Cortex of kidney (tissue), 1 donor: ENCODE measurements at places on chromosomes 12 and 14.

DNA sequence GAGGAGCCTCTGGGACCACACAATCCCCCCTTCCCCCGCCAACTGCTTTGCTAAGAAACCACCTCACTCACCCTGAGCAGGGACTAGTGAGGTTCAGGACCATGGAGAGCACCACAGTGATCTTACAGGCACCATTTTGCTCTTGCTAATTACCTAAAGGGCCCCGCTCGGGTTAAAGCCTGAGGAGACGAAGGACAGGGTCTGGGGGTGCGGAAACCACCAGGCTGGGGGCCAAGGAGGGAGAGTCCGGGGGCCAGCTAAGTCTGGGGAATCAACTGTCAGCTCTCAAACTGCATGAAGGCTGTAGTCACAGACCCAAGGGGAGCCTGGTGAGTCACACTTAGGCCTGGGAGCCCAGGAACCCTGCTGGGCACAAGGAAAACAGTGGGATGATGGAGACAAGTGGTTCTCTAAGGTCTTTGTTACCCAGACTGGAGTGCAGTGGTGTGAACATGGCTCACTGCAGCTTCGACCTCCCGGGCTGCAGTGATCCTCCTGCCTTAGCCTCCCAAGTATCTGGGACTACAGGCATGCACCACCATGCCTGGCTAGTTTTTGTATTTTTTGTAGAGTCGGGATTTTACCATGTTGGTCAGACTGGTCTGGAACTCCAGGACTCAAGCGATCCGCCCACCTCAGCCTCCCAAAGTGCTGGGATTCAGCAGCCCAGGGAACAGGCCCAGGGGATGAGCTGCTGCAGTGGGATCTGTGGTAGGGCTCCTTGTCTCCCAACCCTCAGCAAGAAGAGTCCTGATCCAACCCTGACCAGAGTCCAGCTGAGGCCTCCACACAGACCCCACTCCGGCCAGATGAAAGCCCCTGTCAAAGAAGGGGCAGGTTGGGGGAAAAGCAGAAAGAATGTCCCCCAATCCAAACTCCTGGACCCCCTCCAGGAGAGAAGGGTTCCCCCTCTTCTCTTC, 98.8 kb downstream of the CALM1 start:
- no peak for DNase-seq

DNA sequence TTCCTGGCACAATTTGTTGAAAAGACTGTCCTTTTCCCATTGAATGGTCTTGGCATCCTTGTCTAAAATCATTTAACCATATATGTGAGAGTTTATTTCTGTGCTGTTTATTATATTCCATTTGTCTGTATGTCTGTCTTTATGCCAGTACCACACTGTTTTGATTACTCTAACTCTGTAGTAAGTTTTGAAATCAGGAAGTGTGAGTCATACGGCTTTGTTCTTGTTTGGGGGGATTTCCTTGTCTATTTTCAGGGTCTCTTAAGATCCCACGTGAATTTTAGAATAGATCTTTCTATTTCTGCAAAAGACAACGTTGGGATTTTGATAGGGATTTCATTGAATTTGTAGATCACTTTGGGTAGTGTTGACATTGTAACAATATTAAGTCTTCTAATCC, 88.5 kb downstream of the MYRFL start:
- no peak for DNase-seq

- DNase-seq, result no peak
These were observed 358.6 kb upstream of the FOXG1 start for GRCh38 chr14:28407996-28408395.

DNA sequence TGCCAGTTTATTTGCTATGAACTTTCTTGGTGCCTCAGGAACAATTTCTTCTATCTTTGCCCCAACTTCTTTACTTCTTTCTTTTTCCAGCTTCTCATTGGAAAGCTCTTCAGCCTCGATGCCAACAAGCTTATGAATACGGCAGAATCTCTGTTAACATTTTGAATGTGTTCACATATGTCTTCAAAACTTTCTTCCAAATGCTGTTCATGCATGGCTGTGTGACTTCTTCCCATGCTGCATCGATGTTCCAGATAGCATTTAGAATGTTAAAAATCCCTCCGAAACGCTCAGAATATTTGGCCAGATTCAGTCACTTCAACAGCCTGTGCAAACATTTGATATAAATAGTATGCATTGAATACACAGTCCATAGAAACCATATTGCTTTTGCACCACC, 247.8 kb upstream of the ARID2 start:
- DNase-seq, result no peak

GRCh38 chr14:68808696-68809480, 16.0 kb upstream of the ZFP36L1 start:
- no peak for DNase-seq

DNA sequence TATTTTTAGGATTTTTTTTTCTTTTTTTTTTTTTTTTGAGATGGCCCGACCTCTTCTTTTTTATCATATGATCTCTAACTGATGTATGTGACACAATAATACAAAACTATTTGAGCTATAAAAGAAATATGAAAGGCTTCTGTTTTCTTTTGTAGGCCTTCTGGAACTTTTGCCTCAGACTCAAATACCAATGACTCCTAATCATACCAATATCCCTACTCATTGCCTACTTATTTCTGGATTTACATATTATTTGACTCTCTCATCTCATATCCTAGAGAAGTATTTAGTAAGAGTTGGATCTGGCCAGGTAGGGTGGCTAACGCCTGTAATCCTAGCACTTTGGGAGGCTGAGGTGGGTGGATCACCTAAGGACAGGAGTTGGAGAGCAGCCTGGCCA, 12.7 kb upstream of the WDR89 start:
- DNase-seq, result no peak

DNA sequence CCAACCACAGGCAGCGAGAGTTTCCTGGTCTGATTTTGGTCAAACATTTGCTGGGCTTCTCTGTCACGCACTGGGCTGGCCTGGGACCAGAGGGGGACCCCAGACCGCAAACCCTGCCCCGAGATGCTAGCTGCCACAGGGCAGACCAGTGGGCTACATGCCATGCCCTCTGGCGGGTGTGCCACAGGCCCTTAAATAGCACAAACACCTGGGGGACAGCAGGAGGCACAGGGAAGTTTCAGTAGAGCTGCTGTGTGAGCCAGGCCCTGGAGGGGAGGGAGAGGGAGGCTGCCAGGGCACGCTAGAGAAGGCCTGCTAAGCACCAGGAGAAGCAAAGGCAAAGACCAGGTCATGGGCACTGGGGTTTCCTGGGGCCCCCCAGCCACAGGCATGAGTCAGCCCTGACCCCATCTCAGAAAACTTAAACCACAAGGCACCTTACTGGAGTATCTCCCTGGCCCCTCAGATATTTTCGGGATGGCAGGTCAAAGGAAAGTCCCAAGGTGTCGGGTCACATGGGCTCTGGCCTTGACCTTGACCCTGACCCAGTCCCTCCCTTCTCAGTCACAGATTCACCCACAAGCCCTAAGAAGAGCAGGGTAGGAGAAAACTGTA, 29.2 kb downstream of the ITPK1 start:
- DNase-seq, result no peak

- DNase-seq, result no peak
These were observed 147.6 kb downstream of the CHST11 start for GRCh38 chr12:104604070-104604994.

GRCh38 chr12:126617312-126617711, 1552.1 kb downstream of the AACS start:
- DNase-seq, result no peak

GRCh38 chr14:75547552-75548250, 25.4 kb downstream of the BATF start:
- DNase-seq, result no peak

GRCh38 chr12:105204916-105205315, 31.1 kb downstream of the APPL2 start:
- no peak for DNase-seq

GRCh38 chr14:82642425-82642824, 1108.8 kb upstream of the SEL1L start:
- DNase-seq, result no peak

GRCh38 chr14:64952598-64953309, 10.2 kb upstream of the GPX2 start:
- DNase-seq, result no peak

DNA sequence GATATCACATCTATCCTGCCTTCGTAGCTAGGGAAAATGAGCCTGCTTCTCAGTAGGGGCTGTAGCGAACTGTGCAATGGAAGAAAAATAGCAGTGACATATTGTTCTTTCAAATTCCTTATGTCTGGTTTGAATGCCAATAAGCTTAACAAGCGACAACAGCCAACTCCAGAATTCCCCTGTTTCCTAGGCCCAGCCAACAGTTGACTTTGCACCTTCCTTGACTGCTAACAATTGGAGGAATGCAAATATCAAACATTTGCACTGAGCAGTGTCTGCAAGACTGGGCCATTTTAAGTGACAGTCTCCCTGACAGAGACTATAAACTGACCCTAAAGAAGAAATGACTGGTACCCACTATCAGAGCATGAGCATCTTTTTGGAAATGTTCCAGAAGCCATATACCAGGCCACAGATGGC, 12.0 kb upstream of the SERPINA1 start:
- no peak for DNase-seq

- no peak for DNase-seq
These were observed 645.2 kb downstream of the VRK1 start for GRCh38 chr14:97442363-97442762.

- no peak for DNase-seq
These were observed 532.0 kb downstream of the TMEM121 start for GRCh38 chr14:106058342-106058741.

DNA sequence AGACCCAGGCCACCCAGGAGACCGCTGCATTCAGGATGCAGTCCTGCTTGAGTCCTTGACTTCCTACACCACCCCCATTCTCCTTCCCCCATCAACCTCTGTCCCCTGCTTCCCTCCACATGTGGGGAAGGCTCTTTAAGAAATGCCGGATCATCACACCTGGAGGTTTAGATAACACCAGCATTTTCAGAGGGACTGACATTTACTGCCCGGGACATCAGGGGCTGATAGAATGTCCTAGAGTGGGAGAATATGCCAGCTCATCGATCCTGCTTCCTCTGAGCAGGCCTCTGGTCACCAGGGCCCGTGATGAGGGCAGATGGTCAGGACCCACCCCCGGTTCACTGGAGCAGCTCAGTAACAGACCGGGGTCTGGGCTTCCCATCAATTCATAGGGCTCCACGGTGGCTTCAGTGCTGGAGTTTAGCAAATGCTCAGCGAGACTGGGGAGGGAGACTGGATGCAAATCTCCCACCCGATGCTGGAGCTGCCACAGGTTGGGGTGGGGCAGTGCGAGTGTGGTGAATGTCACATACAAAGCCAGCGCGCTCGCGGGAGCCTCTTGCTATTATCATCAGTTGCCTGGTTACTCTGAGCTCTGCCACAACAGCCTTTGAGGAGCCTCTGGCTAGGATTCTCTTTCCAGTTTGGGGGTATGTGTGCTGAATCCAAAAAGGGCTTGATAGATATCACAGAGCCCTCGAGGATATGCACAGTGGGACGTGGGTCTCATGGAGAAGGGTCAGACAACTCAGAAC, 111.6 kb downstream of the RBM19 start:
- no peak for DNase-seq

- no peak for DNase-seq
These were observed 126.0 kb downstream of the BTG1 start for GRCh38 chr12:92019491-92020277.

GRCh38 chr14:74014299-74014698, 4.8 kb downstream of the ENTPD5 start:
- DNase-seq, result no peak

DNA sequence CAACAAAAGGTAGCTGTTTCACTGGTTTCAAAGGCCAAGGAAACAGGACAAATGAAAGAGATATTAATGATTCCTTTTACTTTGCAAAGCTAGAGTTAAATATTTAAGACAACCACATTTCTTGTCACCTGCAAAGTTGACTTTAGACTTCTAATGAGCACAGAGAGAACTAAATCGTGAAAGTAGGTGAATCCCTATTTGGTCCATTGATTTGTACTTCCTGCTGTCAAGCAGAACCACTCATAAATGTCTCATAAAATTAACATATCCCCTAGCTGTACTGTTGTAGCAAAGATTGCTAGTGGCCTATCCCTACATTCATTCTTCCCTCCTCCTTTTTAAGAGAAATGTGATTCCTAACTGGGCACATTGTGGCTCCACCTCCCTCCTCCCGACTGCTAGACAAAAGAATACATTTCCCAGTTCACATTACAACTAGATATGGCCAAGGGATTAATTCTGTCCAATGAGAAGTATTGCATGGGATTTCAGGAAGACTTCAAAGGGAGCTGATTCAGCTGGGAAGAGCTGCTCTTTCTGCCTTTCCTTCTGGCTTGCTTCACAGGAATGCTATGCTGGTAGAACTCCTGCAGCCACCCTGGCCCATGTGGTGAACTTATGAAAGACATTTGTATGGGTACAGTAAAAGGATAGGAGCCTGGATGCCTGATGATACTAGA, 227.5 kb upstream of the ABCD2 start:
- DNase-seq, result no peak

GRCh38 chr14:35956376-35957085, 130.4 kb downstream of the BRMS1L start:
- DNase-seq, result no peak

- DNase-seq, result no peak
These were observed 45.8 kb upstream of the TMED10 start for GRCh38 chr14:75222208-75222701.

GRCh38 chr14:39680777-39681176, 248.5 kb upstream of the FBXO33 start:
- no peak for DNase-seq

DNA sequence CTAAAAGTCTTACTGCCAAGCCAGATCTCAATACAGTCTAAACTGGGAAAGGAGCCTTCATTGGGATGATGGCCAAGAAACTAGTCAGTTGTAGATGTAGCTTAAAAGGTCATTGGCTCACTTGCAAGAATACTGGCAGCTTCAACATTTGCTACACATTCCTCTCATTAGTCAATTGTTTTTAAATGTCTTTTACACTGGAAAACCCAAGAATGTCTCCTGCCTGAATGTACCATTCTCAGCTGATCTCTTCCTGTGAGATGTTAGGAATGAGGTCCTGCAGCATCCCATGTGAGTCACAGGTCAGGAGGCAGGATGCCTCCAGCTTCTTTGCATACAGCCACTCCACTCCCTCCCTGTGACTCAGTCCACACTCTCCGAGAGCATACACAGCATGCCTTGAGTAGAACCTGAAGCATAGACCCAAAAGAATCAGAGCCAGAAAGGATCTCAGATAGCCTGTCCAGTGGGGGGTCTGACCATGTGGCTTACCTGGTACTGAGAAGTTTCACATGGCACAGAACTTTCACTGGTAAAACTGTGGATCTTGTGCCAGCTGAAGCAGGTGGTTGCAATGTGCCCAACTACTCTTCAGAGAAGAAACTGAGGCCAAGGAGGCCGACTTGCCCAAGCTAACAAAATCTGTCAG, 56.0 kb upstream of the HECTD1 start:
- DNase-seq, result no peak

- DNase-seq, result no peak
These were observed 10.1 kb downstream of the HNRNPC start for GRCh38 chr14:21258889-21259787.

- DNase-seq, result no peak
These were observed 49.1 kb upstream of the KCNJ8 start for GRCh38 chr12:21823581-21823980.

DNA sequence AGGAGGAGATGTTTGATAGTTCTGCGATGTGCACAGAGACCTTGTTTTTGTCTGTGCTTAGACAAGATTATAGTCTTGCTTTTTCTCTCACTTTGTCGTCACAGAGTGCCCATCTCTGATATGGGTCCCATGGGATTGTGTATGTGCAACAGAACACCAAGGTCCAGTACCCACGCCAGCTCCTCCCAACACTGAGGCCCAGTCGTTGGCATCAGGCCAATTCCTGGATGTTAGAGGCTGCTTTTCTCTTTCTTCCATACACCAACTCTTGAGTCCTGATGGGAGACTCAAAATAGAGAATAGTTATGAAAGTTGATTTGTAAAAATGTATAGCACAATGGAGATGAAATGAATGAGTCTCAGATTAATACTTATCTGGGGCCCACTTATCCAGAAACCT, 22.7 kb upstream of the PRMT8 start:
- DNase-seq, result no peak
